ENCODE measurements at places on chromosomes 12 and 14. TPM values are rescaled to one million over a fixed set of nuclear protein-coding genes. Genes with fewer than 3 reads are reported as not detected.

Gene ANG
- 0.82 TPM for total RNA-seq

Gene GARIN6
- total RNA-seq, result not detected

Gene ANKS1B
- total RNA-seq, result 329 TPM

Gene SERPINA10
- total RNA-seq, result not detected

Gene ITPK1
- 25.3 TPM for total RNA-seq

GRCh38 chr14:34680806-34681479, 33.5 kb downstream of the CFL2 start:
- DNase-seq, result no peak

GRCh38 chr12:122318607-122319605, 52.6 kb upstream of the VPS33A start:
- peak; percentile 25 for DNase-seq

- no peak for DNase-seq
Measured at GRCh38 chr14:67555518-67556090, 22.5 kb downstream of the PLEKHH1 start.

GRCh38 chr14:90118027-90118426, 56.2 kb downstream of the KCNK13 start:
- no peak for DNase-seq

- no peak for DNase-seq
Measured at GRCh38 chr12:20132818-20133217, 235.5 kb upstream of the PDE3A start.
